ENCODE measurements at places on chromosomes 13 and 19. TPM values are rescaled to one million over a fixed set of nuclear protein-coding genes. Genes with fewer than 3 reads are reported as not detected.

Gene NLRP11
- total RNA-seq: not detected

Gene PEAK3
- not detected for total RNA-seq

Gene ZNF772
- 1.3 TPM for total RNA-seq

Gene VN1R2
- not detected for total RNA-seq

Gene TLE6
- 4.7 TPM for total RNA-seq

Gene KLF16
- 32.7 TPM for total RNA-seq

Gene GGN
- 0.13 TPM for total RNA-seq

Gene FBXO17
- total RNA-seq: 81.3 TPM

Gene ZNF865
- total RNA-seq: 11.2 TPM

Gene CYP2A6
- not detected for total RNA-seq

Gene LACC1
- total RNA-seq: 3.4 TPM

Gene C1QTNF9
- not detected for total RNA-seq

Gene MAP4K1
- total RNA-seq: 0.54 TPM

Gene ELOF1
- 101 TPM for total RNA-seq

Gene ECSIT
- total RNA-seq: 34.7 TPM

Gene LRRC63
- not detected for total RNA-seq

Gene TMEM86B
- total RNA-seq: 5.5 TPM

Gene FBXO27
- total RNA-seq: 4.6 TPM

Gene PRRG2
- 1.0 TPM for total RNA-seq

Gene CYP2A13
- total RNA-seq: not detected

Gene SULT2A1
- not detected for total RNA-seq
